ENCODE measurements at places on chromosomes 2 and 18.

DNA sequence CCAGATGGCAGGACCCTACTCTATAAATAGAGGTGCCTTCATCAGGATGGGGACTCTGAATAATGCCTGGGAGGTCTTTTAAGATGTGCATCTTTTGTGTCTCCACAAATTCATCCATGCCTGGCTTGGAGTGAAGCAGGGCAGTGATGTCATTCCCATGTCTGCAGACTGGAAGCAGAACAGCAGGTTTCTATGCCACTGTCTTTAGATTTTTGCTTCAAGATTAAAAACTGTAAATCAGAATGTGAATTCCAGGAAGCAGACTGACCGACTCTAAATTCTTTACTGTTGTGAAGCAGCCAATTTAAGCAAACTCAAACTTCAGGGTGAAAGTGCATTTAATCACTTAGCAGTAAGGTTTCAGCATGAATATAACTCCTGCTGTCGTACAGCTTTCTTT is 159.3 kb downstream of the SCG2 start:
- no peak for DNase-seq

GRCh38 chr2:5720426-5720825 is 28.2 kb downstream of the SOX11 start:
- no peak for DNase-seq

- no peak for DNase-seq
Observed at GRCh38 chr2:18788592-18788991, 199.2 kb upstream of the NT5C1B start.

- DNase-seq = no peak
Observed at GRCh38 chr2:207459990-207460757, 69.6 kb upstream of the CREB1 start.

GRCh38 chr2:237670641-237671040 is 43.3 kb downstream of the LRRFIP1 start:
- DNase-seq = no peak

- DNase-seq = no peak
Observed at GRCh38 chr2:117058366-117058765, 756.1 kb upstream of the DDX18 start.

- no peak for DNase-seq
Observed at GRCh38 chr18:47909484-47909883, 21.0 kb downstream of the SMAD2 start.

DNA sequence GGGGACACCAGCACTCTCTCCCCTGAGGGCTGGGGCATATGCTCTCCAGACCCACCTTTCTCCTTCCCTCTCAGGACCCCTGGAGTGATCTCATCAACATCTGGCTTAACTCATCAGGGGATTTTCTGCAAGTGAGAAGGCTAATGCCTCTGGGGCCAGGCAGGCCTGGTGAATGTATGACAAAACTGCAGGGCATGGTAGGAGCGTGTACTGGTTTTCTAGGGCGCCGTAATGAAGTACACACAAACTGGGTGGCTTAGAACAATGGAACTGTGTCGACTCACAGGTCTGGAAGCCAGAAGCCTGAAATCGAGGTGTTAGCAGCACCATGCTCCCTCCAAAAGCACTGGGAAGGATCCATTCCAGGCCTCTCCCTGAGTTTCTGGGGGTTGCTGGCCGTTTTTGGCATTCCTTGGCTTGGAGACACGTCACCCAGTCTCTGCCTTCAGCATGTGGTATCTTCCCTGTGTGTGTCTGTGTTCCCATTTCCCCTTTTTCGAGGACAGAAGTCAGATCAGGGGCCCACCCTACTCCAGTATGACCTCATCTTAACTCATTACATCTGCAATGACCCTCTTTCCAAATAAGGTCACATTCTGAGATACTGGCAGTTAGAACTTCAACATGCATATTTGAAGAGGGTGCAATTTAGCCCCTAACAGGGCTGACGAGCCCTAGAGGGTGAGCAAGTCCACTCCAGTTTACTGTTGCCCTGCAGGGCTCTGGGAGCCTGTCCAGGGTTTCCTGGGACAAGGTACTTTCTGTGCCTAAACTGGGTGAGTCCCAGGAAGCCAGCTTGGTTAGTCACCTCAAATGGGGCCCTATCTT is 45.5 kb upstream of the CAB39 start:
- DNase-seq = no peak

GRCh38 chr2:125471963-125472362 is 1184.0 kb upstream of the GYPC start:
- DNase-seq = no peak

- DNase-seq = no peak
Observed at GRCh38 chr2:127086990-127087790, 19.8 kb downstream of the BIN1 start.

- no peak for DNase-seq
Observed at GRCh38 chr18:33745871-33746545, 168.0 kb downstream of the ASXL3 start.

DNA sequence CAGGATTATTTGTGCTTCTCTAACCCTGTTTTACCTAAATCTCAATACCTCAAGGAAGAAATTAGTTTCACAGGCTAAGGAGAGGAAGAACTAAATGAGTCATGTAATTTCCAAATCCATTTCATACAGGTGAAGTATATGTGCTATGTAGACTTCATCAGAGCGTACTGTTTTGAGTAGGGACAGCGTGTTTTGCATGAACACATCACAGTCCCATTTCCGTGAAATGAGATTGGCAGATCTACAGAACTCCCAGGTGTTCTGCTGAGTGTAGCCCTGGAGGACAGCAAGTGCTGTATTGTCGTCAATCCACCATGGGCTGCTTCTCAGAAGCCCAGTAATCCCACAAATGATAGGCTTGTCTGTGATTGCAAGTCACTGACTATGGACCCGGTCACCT is 97.7 kb downstream of the XRCC5 start:
- DNase-seq = no peak

- no peak for DNase-seq
Observed at GRCh38 chr2:48605482-48606175, 12.0 kb upstream of the GTF2A1L start.

DNA sequence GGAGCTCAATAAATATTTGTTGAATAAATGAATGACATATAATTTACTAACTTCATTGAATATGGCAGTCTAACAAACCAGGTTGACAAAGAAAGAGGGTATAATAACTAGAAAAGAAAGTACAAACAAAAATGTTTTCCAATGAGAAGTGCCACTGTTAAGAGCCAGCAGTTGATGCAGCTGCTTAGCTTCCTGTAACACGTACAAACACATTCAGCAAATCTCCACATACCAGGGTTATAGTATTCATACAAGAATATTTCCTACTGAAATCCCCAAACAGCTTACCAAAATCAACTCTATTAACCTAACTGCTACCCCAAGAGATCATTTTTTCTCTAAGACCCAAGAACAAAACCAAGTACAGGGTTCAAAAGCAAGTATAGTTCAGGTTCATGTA is 77.7 kb downstream of the THADA start:
- no peak for DNase-seq

DNA sequence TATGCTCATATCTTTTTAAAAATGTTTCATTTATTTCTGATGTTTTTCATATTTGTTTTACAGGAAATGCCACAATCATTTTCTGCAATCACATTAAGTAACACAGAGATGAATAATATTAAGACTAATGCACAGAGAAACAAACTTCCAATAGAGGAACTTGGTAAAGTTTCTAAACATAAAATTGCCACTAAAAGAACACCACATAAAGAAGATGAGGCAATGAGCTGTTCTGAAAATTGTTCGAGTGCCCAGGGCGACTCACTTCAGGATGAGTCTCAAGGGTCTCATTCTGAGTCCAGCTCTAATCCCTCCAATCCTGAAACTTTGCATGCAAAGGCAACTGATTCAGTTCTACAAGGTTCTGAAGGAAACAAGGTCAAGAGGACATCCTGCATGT is 70.4 kb downstream of the APLF start:
- DNase-seq = no peak

DNA sequence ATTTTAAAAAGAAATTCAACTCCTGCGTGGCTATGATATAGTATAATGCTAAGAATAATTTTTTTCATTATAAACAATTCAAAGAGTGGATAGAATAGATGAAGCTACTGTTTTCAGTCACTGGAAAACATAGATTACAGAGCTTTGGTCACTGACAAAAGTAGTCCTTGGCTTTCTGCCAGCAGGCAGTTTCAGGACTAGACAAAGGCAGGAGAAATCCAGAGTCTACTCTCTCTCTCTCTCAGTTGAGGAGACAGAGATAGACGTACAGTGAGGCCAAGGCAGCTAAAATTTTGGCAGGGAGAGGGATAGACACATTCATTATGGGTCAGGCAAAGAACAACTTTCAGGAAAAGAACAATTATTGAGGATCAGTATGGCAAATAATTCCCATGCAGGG is 491.4 kb upstream of the CRIM1 start:
- no peak for DNase-seq

- DNase-seq = no peak
Observed at GRCh38 chr2:70907130-70908057, 28.3 kb upstream of the ATP6V1B1 start.

GRCh38 chr2:37585295-37585908 is 86.0 kb downstream of the CDC42EP3 start:
- DNase-seq = no peak

DNA sequence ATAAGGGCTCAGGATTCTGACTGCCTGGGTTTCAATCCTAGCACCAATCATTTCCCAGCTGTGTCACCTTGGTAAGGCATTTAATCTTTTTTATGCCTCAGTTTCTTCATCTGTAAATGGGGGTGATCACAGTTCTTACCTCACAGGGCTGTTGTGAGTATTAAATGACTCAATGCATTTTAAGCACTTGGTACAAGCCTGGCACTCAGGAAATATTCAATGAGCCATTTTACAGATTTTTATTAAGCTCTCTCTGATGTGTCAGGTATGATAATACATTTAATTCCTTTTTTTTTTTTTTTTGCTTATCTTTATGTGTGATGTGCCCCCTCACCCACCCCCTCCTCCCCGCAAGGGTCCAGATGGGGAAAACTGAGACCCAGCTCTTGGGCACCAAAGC is 12.0 kb downstream of the SPEG start:
- no peak for DNase-seq

DNA sequence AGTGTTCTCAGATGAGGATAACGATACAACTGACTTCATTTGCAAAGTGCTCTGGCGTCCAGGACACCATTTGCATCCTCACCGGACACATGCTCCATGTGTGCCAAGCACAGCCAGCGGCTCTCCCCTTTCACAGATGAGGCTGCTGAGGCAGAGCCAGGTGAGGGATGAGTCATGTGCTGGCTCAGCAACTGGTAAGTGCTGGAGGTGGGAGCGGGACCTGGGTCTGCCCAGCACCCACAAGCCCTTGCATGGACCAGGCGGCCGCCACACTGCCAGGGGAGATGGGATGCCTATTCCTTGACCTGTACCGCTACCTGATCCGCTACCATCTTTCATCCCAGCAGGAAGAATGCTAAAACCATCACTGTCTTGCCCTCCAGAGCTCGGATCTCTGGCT is 86.2 kb upstream of the ASB18 start:
- no peak for DNase-seq

DNA sequence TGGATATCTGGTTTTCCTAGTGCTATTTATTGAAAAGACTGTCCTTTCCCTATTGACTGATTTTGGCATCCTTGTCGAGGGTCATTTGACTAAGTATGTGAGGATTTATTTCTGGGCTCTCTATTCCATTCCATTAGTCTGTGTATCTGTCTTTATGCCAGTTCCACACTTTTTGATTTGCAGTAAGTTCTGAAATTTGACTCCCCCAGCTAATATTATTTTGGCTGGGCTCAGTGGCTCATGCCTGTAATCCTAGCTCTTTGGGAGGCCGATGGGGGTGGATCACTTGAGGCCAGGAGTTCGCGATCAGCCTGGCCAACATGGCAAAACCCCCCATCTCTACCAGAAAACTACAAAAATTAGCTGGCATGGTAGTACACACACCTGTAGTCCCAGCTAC is 46.8 kb upstream of the GAREM2 start:
- no peak for DNase-seq

- no peak for DNase-seq
Observed at GRCh38 chr2:120262761-120263428, 10.2 kb downstream of the RALB start.

GRCh38 chr2:26364669-26365068 is 18.1 kb upstream of the ADGRF3 start:
- no peak for DNase-seq

- no peak for DNase-seq
Observed at GRCh38 chr2:177631680-177632079, 239.1 kb downstream of the AGPS start.

DNA sequence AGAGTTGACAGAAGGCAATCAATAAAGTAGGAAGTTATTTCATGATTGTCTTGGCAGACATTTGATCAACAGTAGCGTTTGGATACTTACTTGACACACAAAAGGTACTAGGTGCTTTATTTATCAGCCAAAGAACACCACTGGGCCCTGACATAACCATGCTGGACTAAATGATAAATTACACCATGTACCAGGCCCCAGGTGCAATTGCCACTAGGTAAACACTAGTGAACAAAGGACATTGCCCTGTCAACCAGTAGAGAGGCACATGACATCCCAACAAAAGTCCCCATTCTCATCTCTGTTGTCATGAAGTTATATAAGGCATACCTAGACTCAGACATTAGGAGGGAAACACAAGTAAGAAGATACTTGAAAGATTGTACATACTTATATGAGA is 747.2 kb downstream of the SATB2 start:
- DNase-seq = no peak

DNA sequence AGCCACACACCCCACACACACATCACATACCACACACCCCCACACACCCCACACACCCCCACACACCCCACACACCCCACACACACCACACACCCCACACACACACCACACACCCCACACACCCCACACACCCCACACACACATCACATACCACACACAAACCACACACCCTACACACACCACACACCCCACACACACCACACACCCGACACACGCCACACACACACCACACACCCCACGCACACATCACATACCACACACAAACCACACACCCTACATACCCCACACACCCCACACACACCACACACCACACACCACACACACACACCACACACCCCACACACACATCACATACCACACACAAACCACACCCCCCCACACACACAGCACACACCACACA is 22.4 kb downstream of the TWIST2 start:
- no peak for DNase-seq

DNA sequence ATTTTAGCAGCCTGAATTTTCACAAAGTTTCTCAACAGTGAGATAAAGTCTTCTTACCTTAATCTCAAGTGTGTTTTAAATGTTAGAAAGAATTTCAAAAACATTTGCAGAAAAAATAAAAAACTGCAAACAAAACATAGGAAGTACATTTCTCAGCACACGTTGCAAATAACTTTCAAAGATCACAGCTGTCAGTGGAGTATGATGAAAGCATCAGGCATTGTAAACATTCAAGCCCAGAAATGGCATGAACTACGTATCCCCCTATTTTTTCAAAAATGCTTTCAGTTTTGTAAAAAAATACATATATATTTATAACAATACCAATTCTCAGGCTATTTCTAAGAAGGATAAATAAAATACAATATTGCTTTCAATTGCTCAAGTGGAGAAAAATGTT is 320.6 kb upstream of the TFPI start:
- no peak for DNase-seq
